HAP-1 (cell line): ENCODE measurements at places on chromosomes 7 and 10.

GRCh38 chr10:97459111-97459510, 13.1 kb downstream of the ZDHHC16 start:
- DNase-seq: no peak

DNA sequence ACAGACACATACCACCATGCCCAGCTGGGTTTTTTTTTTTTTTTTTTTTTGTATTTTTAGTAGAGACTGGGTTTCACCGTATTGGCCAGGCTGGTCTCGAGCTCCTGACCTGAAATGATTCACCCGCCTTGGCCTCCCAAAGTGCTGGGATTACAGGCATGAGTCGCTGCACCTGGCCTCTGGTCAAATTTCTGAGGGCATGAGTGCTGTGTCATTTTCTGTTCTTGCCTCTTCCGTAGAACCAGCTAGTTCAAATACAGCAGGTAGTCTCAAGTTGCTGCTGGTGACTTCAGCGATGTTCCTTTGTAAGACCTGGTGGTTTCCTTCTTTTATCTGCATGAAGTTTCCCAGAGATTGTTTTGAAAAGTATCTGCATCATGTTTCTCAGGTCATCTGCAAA, 134.8 kb upstream of the SHH start:
- no peak for DNase-seq

- no peak for DNase-seq
Observed at GRCh38 chr7:99920149-99920548, 819 bp upstream of the TRIM4 start.

DNA sequence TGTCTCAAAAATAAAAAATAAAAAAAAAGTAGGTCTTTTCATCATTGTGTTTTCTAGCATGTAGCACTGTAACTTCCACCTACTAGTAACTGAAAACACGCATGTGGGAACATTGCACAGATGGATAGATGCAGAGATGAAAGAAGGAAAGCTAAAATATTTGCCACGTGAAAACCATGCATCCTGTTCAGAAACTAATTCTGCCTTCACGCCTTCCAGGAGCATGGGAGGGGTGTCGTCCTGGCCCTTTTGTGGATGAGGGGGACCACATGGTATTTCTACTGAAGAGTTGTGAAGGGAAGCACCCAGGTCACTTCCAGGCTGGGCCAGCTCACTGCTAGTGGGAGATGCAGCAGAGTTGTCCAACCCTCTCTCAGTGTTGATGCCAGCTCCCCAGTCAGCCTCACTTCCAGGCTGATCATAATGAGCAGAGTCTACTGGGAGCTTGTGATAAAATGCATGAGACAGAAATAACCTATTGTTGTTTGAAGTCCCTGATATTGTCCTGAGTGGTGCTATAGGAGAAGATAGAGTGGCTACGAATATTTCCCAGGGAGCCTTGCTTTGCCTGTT, 287.1 kb upstream of the CELF2 start:
- no peak for DNase-seq

GRCh38 chr10:129891806-129892205, 72.3 kb downstream of the EBF3 start:
- DNase-seq: no peak

- DNase-seq: no peak
Observed at GRCh38 chr7:147400221-147400689, 1190.3 kb upstream of the C7orf33 start.

- DNase-seq: no peak
Observed at GRCh38 chr7:64951250-64951848, 39.5 kb downstream of the ZNF117 start.

- no peak for DNase-seq
Observed at GRCh38 chr7:1651891-1652290, 18.2 kb upstream of the ELFN1 start.
